ENCODE measurements at places on chromosomes 2 and 18.

DNA sequence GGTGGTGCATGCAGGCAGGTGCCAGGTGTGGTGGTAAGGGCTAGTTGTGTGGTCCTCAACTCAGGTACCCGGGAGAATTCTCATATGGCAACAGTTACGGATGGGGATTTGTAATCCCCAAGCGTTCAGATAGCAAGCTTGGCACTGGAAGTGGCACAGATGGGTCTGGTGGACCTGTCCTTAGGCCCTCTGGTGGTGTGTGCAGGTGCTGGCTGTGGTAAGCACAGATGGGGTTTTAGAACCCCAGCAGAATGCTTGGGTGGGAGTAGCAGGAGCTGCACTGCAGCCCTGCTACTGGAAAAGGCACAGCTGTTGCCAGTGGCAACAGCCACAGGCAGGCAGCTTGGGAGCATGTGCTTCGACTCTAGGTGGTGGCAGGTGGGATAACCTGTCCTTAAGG is 948.2 kb upstream of the FAM98A start:
- DNase-seq: no peak

- DNase-seq: no peak
Measured at GRCh38 chr18:71105078-71105819, 816.4 kb downstream of the SOCS6 start.

DNA sequence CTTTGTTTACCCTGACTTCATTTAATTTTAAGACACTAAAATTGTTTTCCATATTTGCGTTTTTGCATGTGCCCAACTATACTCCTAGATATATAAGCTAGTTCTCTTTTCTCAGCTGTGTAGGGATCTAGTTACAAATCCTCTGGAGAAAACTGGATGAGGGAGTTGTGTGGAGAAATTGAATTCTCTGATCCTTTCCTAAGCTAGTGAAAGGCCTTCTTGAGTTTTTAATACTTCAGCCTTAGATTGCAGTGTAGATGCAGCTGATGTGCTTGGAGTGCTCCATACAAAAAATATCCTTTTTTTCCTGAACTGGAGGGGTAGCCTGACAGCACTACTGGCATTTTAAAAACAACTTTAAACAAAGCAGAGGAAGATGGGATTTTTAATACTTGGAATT is 8.6 kb upstream of the MTX2 start:
- no peak for DNase-seq

GRCh38 chr2:65159906-65160305 is 30.0 kb upstream of the RAB1A start:
- DNase-seq: no peak

DNA sequence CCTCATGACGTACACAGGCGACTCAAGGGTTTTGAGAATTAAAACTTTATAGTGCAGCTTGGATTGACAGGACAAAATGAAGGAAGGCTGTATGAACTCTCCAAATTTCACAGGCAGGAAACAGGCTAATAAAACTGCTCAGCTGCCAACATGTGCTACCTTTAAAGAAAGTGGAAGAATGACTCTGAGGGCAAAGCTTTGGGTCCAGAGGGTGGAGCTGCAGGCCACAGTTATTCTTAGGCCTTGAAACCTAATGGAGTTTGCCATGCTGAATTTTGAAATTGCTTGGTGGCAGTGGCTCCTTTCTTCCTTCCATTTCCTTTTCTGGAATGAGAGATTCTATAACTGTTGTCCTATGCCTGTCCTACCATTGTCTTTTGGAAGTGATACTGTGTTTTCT is 34.8 kb downstream of the HAT1 start:
- peak; percentile 7 for DNase-seq

DNA sequence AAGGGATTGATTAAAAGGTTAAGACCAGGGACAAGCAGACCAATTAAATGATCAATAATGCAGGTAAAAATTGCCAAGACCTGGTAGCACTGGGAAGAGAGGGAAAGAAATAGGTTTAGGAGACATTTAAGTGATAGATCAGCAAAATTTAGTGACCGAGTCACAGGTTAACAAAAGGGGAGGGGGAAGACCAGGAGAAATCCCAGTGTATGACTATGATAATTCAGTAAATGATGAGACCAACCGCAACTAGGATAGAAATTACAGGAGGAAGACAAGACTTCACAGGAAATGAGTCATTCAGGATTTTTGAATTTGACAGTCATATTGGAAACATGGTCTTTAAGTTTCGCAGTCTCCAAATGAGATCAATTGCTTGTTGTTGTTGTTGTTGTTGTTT is 62.9 kb downstream of the COBLL1 start:
- no peak for DNase-seq

- no peak for DNase-seq
Measured at GRCh38 chr2:177056481-177056929, 156.1 kb upstream of the HNRNPA3 start.

DNA sequence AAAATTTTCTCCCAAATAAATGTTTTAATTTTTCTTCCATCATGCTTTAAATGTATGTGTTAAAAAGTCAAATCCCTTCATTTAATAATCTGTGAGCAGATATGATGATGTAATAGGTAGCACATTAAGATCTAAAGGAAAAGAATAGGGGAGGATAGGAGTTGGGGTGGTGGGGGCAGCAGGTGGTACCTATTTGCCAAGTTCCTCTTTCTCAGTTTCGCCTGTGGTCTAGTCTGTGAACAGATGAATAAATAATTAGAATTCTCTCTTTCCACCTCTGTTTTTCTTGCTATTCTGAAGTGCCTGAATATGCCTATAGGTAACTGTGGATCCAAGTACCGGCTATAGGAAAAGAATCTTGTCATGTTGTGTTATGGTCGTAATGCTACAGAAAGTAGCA is 152.5 kb downstream of the NRXN1 start:
- no peak for DNase-seq

DNA sequence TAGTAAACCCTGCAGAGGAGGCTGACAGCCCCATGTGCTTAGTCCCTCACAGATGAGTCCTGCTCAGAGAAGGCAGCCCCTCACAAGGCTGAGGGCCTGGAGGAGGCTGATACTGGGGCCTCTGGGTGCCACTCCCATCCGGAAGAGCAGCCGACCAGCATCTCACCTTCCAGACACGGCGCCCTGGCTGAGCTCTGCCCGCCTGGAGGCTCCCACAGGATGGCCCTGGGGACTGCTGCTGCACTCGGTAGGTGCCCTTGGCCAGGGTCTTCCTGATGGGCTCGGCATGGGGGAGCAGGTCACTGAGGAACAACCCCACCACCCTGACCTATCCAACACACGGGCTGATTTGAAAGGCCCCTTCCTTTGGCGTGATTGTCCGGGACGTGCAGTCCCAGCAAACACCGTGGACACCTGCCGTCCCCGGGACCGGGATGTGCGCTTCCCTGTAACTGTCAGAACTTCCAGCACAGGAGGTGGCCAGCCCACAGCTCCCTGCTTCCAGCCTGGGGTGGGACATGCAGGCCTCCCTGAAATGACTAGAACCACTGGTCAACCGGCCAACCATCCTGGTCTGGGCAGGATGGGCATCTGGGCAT is 38.6 kb downstream of the MLPH start:
- no peak for DNase-seq

DNA sequence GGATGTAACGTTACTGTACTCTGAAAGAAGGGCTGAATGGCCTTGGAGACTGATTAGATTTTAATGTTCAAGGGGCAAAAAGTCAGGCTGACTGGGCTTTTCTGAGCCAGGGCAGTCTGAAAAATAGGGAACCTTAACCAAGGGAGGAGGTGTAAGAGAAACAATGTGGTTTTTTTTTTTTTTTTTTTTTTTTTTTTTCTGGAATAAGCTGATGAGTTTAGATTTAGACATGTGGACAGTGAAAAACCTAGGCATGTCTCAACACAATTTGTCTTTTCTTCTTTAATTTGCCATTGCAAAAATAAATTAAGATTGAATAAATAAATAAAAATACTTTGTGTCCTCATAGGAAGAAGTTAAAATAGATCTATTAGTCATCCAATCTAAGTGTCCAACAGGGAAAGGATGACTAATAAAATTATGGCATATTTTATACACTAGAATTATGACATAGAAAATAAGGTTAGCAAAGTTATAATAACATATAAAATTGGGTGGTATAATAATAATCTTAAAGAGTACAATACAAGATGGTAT is 237.6 kb upstream of the TRIB2 start:
- DNase-seq: no peak

DNA sequence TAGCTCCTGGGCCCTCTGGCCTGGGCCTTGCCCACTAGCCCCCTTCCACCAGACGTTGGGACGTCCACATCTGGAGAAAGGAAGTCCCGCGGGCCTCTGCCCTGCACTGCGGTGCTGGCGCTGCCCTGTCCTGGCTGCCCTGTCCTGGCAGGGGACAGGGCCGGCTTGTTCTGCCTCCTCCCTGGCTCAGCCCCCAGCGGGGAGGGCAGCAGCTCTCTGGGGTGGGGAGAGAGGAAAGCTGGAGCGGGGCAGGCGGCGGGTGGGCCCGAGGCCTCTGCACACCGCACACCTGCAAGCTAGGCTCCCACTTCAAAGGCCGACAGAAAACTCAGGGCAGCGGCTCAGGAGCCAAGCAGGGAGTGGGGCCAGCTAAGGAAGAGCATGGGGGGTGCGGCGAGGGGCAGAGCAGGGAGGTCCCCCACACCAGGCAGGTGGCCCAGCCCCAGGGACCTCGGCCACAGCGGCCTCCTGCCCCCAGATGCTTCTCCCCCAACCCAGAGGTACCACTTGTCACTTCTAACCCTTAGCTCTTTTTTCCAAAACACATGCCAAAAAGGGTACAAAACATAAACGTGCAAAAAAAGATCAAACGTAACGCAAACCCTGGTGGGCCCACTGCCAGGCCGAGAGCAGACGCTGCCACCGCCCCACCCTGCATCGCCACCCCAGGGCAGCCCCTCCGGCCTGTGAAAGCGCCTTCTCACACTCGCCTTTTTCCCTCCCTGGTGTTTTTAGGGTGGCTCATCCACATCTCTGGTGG is 13.5 kb downstream of the SNED1 start:
- DNase-seq: peak; percentile 38

DNA sequence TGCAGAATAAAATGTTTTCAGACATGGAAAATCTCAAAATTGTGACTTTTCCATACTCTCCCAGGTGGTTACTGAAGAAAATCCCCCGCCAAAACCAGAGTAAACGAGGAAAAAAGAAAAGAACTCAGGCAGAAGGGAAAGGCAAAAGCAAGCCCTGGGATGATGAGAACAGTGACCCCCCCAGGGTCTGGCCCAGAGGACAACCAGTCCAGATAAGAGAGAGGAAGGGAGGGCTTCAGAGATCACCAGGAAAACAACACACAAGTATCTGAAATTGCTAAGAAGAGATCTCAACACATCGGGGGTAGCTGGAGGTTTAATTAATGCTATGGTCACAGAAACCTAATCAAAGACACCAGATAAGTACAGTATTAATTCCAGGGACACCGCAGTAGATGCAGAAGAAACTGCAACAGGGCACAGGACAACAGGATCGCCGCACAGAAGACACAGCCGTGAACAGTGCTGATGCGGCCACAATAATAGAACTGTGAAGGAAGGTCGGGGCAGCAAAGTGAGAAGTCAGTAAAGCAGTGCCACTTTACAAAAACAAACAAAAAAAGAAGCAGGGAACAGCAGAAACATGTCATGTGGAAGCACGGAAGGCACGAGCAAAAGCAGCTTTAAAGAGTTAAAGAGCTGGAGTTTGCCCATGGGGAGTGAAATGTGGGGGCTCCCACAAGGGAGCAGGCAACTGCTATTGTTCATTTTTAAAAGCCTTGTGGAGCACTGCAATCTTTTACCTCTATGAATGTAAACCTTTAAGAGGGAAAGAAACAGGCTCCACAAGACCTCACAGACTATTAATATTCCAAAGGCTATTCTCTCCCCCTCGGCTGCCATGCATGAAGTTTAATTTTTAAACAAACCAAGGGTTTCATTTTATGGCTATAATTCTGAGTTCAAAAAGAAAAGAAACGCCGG is 28.4 kb downstream of the FAM168B start:
- DNase-seq: no peak

- DNase-seq: no peak
Measured at GRCh38 chr2:170965446-170966225, 36.6 kb downstream of the GORASP2 start.

DNA sequence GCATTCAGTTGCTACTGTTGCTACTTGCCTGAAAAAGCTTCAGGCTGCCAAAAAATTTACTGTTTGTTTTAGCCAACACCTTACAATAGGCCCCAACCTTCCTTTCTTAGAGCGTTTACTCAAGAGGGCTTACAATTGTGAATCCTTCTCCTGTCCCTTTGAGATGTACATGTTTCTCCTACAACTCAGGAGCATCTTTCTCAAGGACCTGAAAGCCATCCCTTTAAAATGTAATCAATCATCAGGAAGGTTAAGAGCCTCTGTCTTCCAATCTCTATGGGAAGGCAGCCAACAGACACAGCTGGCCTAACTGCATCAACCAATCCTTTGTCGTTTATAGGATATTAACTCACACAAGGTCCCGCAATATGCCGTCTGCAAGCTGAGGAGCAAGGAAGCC is 3.4 kb upstream of the IER3IP1 start:
- no peak for DNase-seq

GRCh38 chr2:128986026-128986715 is 667.5 kb upstream of the HS6ST1 start:
- DNase-seq: no peak

- no peak for DNase-seq
Measured at GRCh38 chr2:176742271-176742670, 470.3 kb upstream of the HNRNPA3 start.

DNA sequence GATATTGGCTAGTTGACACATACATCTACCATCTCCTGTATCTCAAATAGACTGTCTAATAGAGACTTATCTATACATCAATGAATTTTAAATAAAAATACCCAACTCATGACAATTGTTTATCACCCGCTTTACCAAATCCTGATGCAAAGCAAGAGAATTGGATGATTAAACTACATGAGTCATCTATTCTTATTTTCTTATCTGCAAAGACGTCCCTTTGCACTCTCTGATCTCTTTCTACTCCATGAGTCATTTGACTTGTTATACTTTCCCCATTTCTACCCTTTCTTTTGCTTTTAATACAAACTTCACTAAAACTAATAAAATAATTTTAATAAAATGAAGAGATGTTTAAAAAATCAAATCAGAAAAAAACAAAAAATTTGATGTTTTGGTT is 261.7 kb upstream of the MAP2 start:
- no peak for DNase-seq

- DNase-seq: no peak
Measured at GRCh38 chr2:12543076-12543977, 173.4 kb upstream of the TRIB2 start.

- DNase-seq: peak; percentile 2
Measured at GRCh38 chr2:136582628-136583205, 182.6 kb upstream of the THSD7B start.

Data from CD4-positive, alpha-beta T cell treated with Interleukin-17A for 4 hours (primary cell).